ENCODE measurements at places on chromosomes 4 and X.

- DNase-seq = no peak
Measured at GRCh38 chrX:112067601-112068000, 15.0 kb downstream of the TRPC5 start.

DNA sequence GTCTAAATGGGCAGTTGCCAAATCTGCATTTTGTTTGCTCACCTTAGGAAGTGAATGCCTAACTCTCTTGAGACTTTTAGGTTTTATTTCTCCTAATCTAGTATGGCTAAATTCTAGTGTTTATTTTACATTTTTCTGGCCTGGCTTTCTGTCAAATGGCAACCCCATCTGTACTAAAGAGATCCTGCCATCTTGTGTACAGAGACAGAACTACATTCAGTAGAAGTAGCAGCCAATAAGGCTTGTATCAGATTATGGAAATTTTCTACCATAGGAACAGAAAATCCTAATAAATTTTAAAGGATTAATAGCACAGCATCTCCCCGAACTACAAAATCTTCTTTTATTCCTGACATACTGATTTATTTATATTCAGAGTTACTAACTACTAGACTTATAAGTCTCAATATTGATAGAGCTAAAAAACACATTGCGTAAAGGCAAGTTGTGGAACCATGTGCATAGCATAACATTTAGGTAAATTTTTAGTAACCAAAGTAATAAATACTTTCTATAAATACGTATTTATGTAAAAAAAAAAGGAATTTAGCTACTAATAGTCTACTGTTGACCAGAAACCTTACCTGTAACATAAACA lies 45.5 kb downstream of the TMEM144 start:
- DNase-seq = no peak

GRCh38 chr4:73607375-73608033 lies 12.7 kb downstream of the RASSF6 start:
- DNase-seq = no peak

DNA sequence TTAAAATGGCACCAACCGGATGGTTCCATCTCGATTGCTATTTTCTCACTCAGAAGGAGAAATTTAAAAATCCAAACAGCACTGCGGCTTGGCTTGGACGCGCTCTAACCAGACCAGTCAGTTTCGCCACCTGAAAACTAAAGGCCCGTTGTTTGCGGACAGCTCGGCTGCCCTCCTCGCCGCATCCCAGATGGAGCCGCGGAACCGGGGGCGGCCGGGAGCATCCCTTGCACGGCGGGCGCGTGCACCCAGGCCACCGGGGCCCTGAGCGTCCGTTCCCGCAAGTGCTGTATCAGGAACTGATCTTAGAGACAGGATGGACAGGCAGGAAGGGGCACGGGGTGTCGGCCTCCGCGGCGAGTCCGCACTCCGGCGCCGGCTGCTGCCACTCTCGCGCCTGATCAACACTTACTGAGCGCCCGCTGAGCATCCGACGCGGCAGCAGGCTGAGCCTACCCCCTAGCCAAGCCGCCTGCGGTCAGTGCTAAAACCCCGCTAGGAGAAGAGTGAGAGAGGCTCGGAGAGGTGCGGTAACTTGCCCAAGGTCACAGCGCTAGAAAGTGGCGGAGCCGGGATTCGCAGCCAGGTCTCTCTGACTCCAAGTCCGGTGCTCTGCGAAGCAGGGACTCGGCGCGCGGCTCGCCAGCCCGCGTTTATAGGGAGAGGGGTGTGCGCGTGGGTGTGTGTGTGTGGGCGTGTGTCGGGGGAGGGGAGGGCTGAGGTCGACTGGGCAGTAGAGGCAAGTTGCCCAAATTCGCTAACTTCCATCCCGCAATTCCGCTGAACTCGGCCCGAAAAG lies at the start of gene CITED1:
Gene CITED1 (minus strand): TSS at position 629 of the 799 bp plus-strand sequence. CDS start 3,045 bp downstream, outside the sequence.
- no peak for DNase-seq

GRCh38 chr4:151436093-151436518 lies 27.1 kb downstream of the FHIP1A start:
- DNase-seq = no peak

DNA sequence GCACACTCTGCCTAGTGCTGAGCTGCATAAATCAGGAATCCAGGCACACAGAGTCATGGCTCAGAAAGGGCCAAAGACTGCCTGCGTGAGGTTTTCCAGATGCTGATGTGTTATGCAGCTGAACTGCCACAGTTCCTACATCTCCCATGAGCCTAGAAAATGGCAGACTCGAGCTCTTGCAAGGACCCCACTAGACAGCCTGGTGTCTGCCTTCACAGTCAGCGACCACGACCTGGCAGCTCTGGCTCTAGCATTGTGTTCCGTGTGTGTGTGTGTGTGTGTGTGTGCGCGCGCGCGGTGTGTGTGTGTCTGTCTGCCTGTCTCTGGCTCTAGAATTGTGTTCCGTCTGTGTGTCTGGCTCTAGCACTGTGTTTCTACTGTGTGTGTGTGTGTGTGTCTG lies 203.6 kb upstream of the AGTR2 start:
- DNase-seq = no peak

GRCh38 chrX:133859860-133860259 lies 125.5 kb downstream of the GPC3 start:
- DNase-seq = no peak

DNA sequence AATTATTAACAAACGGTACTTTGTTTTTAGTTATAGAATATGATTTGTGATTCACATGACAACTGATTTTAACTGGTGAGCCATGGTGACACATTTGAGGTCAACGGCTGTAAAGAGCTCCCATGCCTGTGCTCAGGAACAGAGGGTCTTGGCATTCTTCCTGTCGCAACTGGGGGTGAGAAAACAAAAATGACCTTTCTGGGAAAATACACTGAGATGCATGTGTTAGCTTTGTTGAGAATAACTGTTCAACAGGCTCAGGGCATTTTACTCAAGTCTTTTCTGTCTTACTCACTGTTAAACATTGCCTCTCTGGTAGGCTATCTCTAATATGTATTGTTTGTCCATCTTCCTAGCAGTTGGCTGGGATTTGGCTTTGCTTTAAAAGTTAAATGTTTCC lies 57.1 kb upstream of the HPGD start:
- DNase-seq = no peak

GRCh38 chrX:40736170-40736505 lies 796 bp upstream of the MED14 start:
- DNase-seq = no peak

DNA sequence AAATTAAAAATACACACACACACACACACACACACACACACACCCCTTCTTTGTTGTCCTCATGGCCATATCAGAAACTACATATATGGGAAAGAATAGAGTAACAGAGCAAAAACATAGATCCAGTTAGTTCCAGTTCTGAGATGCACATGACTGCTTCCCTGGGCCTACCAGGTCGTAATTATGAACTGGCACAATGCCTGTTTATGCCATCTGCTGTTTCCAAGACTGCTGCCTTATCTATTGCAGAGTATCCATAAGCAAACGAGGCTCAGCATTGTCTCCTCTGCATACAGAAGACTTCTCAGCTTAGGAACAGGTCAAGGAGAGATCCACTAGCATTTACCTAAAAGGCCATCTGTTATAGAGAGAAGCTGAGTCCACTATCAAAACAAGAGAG lies 789.0 kb downstream of the TECRL start:
- DNase-seq = no peak

DNA sequence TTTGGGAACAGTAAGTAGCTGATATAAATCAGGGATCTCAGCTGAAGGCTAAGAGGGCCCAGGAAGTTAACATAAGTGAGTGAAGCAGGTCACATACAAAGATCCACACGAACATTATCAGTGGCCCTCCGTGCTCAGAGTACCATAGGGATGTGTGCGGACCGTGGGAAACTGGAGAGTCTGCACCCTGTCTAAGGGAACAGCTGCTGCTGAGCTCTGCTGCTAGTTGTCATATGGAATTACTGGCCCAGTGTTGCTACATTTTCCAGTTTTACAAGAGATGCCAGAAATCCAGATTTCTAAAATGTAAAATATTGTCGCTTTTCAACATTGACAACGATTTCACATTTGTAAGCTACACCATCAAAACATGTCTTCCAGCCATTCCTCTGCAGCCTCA lies 90.5 kb downstream of the RTL5 start:
- DNase-seq = no peak

DNA sequence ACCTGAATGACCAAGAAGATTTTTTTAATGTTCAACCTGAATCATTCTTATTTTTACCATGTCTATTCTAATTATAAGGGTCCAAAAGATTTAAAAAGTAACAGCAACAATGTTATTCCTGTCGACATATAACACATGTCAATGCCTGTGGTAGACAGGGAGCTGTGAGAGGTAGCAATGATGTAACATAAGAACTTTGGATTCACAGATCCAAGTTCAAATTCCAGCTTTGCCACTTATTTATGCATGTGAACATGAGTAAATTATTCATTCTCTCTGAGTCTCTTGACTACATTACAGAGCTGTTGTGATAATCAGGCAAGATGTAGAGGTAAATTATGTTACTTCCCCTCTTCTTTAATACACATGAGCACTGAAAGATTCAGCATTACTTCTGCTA lies 54.5 kb downstream of the KLHL8 start:
- DNase-seq = no peak

- DNase-seq = peak; percentile 75
Measured at GRCh38 chrX:153554519-153555167, 37.2 kb downstream of the ATP2B3 start.

DNA sequence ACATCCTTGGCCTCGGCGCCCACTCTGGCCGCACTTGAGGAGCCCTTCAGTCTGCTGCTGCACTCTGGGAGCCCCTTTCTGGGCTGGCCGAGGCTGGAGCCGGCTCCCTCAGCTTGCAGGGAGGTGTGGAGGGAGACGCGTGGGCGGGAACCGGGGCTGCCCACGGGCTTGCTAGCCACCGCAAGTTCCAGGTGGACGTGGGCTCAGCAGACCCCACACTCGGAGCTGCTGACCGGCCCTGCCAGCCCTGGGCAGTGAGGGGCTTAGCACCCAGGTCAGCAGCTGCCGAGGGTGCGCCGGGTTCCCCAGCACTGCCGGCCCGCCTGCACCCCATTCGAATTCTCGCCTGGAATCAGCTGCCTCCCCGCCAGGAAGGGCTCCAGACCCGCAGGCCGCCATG lies 1892.3 kb upstream of the PCDH7 start:
- no peak for DNase-seq

DNA sequence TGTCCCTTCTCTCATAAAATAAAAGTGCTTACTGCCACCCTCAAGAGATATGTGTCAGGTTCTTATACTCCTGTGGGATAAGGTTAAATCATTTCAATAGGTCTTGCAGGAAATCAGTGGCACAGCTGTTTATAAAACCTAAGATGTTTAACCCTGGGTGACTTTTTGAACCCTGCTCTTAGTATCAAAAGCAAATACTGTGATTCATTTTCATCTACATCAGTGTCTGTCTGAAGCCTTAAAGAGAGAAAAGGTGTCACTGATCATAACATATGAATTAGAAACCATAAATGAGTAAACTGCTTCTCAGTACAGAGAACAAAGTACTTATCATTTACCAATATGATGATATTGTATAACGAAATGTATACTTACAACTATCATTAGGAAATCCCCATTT lies 59.0 kb downstream of the CCSER1 start:
- DNase-seq = no peak

DNA sequence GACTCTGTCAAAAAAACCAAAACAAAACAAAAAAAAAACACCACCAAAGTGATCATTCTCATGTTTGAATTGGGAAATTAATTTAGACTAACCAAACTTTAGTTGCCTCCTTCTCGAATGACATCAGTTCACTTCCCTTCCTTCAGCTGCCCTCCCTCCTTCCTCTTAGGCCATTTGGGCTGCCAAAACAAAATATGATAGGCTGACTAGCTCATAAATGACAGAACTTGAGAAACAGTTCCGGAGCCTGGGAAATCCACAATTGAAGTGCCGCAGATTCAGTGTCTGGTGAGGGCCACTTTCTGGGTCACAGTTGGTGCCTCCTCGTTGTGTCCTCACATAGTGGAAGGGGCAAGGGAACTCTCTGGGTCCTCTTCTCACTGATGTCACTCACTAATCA lies 16.1 kb upstream of the WAS start:
- no peak for DNase-seq

- no peak for DNase-seq
Measured at GRCh38 chr4:24209906-24210305, 320.1 kb upstream of the PPARGC1A start.

GRCh38 chr4:31379364-31379763 lies 659.2 kb downstream of the PCDH7 start:
- no peak for DNase-seq

- no peak for DNase-seq
Measured at GRCh38 chr4:46444318-46445000, 54.5 kb upstream of the GABRA2 start.

DNA sequence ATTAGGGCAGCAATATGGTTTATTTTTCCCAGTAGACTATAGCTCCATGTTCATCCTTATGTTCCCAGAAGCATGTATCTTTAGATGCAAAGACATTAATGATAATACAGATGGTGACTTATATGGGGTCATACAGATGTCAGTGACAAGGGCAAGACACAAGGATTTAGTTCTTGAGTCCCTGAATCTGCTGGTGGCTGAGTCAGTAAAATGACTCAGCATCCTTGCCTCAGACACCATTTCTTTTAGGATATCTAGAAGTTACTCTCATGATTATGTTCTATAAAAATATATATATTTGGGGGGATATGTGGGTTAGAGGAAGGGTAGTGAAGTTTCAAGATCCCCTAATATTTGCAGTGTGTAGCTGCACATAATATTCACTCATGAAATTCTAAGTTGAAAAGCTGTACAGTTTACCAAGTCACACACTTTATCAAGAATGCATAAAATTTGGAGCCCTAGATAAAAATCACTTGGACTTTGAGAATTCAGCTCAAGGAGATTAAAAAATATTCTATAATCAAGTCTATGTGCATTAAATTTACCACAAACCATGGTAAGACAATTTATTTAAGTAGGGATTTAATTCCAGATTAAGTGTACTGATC lies 101.9 kb downstream of the LNX1 start:
- no peak for DNase-seq

DNA sequence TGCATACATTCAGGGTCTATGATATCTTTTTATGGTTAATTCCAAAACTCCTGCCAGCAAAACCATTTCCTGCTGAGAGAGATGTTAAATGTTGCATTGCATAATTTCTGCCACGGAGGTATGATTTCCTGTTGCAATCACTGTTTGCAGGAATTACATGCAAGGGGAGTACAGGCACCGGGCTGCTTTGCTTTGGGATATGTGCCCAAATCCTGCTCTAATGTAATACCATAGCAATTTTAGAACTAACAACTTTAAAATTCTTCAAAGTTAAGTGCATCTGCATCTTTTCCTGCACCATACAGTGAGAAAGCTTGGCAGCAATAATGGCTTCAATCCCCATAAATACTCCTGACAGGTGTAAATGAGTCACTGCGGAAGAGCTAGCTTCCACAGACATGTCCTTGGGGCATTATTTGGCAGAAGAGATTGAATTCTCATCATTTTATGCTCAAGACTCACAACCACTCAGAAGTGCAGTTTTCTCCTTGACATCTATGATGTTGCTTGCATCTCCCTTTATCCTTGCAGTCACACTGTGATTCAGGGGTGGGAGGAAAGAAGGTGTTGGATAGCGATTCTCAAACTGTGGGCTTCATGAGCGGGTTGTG lies 29.6 kb downstream of the TRIM2 start:
- DNase-seq = no peak

GRCh38 chr4:10079256-10079655 lies 37.3 kb downstream of the WDR1 start:
- no peak for DNase-seq

All from Right ventricle myocardium inferior (tissue), 1 donor.